ENCODE measurements at places on chromosomes 4 and X.

DNA sequence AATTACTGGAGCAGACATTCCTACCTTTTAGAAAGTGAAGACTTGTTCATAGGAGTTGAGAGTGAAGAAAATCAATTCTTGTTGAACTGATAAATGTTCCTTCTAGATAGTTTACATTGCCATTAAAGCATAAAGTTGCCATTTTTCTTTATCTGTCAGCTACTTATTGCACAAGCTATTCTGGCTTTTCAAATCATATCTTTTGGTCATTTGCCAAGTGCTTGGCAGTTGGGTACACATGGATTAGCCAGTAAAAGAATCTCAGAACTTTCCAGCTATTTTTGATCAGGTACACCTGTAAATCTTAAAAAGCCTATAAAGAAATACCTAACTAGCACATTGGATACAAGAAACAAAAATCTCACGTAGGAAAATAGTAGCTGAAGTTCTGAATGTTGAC lies 56.4 kb upstream of the PNPLA4 start:
- no peak for DNase-seq

- no peak for DNase-seq
Measured at GRCh38 chr4:2417765-2418649, at the start of gene ZFYVE28. Gene ZFYVE28, minus strand, starts transcription at chr4:2418645. Its CDS starts 322 bp downstream, at chr4:2418323.

DNA sequence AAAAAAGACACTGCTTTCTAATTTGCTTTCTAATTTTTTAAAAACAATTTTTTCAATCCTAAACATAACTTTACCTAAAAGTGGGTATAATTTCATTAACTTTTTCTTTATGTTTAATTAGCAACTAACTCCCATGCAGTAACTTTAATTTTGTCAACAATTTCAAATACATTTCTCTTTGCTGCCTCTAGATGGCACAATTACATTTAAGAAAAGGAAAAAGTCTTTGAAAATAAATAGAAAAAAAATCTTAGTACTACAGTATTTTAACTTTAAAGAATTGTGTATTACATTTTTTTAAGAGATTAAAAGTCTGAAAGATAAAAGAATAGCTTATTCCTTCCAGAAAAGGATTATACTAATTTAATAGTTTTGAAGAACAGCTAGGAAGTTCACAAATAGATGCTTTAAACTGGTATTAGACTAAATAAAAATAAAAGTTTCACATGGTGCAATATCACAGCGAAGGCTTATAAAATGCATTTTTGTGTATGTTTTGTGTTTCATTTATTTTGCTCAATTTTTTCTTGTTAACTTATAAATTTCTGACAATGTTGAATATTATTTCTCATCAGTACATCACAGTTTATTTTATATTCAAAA lies 105.1 kb downstream of the ADGRA3 start:
- peak; percentile 19 for DNase-seq

- DNase-seq: no peak
Measured at GRCh38 chrX:151174581-151175282, 1.7 kb upstream of the GPR50 start.

GRCh38 chr4:113673450-113673849 lies 88.1 kb downstream of the CAMK2D start:
- peak; percentile 25 for DNase-seq

DNA sequence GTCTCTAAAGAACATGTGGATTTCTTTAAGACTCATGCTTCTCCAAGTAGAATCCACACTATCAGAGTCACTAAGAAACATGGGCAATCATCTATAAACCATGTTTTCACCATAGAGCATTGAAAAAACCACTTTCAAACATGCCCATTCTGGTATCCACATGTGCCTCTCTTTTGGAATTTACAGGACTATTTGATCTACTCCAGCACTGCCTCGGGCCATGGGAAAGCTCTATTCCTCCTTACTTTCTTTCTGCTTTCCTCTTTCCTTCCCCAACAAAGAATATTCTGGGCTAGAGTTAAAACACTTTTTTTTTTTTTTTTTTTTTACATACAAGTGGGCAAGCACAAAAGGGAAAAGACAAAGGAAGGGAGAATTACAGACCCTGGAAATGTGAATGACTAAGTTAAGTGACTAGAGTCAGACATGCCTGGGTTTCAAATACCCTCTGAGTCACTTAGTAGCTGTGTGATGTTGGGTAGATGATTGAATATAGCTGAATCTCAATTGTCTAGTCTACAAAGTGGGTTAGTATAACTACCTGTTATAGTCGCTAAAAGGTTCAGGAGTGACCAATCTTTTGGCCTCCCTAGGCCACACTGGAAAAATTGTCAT lies 847.7 kb upstream of the INTU start:
- DNase-seq: no peak

GRCh38 chrX:17038277-17038676 lies 91.8 kb downstream of the REPS2 start:
- DNase-seq: no peak

DNA sequence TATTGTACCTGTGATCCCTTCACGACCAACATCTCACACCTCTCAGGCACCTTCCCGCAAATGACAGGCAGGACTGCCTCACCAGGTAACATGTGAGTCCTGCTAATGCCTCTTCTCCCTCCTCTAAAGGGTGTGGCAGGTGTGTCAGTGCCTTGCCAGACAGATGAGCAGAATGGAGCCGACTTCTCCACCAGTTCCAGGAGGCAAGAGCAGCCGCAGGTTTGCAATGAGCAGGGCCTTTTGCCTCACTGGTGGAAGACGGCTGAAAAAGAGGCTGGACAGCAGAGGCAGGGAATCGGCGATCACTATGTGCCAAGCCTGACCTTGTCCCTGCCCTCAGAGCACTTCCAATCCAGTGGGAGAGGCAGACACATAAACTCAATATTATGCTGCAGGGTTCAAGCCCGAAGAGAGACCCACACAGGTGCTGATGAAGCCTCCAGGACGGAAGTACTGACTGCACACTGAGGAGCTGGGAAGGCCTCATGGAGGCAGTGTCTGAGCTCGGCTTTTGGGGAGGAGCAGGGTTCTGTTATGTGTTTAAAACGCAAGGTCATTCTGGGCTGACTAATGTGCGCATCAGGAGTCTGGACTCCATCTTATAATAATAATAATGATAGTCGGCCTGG lies 57.9 kb downstream of the C4orf50 start:
- no peak for DNase-seq

GRCh38 chrX:23403849-23404248 lies 69.2 kb downstream of the PTCHD1 start:
- no peak for DNase-seq

Measured in MM.1S (cell line).